Fibroblast of skin of left biceps (primary cell): ENCODE measurements at places on chromosomes 11 and 22.

DNA sequence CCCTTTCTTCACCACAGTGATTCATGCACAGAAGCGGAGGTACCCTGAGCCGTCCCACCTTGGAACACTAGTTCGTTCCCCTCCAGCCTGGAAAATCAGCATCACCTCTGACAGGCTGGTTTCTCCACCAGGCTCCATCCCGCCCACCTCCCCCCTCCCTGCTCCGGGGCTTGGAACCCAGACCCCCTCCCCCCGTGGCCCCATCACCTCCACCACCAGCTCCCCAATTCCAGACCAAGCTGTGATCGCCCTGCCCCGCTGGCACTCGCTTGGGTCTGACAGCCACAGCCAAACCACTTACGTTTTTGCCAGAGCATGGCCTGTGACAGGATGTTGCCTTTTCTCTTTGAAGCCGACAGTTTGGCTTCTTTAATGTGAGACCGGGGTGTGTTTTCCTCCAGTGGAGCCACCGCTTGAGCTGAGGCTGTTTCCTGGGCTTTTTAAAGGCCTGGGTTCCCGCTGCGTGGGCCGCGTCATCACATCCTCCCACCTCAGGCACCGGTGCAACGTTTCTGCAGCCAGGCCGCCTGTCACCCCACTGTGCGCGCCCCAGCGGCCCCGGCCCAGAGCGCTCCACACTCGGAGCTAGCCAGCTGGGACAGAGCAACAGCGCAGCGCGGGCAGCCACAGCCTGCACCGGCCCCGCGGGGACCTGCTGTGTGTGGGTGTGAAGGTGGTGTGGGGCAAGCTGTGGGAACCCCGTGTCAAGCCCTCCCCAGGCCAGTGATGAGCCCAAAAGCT is at the start of gene POU2AF1:
Gene POU2AF1 (minus strand): TSS at position 415 of the 741 bp plus-strand sequence. CDS start 98 bp downstream, at position 317.
- DNase-seq = peak; percentile 12

DNA sequence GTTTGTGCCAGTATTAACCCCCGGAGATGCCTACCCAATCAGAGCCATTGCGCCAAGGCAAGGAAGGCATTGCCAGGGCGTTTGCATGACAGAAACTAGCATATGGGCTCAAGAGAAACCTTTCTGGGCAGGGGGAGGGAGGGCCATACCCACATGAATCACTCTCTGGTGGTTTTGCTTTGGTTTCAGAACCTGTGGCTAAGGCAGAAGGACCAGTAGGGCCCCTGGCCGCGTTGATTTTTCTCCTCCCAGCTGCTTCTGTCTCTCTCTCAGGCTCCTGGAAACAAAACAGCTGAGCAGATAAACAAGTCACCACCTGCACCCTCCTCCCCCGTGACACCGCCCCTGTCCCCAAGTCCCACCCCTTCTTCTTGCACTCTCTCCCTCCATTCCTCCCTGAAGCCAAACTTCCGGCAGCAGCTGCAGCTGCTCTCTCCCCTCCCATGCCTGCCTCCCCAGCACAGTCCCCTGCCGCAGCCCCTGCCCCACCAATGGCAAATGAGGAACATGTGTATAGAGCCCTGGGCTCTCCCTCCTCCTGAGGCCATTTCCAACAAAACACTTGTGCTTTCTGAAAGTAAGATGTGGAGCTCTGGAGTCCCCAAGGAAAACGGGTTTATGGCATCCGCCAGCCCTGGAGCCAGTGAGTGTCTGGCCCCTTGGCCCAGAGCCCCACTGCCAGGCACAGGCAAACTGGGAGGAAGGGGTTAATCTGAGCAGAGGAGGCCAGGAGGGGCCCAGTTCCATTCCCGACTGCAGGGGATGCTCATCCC is 39.0 kb upstream of the ADA2 start:
- no peak for DNase-seq

- peak; percentile 44 for DNase-seq
Measured at GRCh38 chr11:117817368-117818040, 7.0 kb downstream of the FXYD2 start.

DNA sequence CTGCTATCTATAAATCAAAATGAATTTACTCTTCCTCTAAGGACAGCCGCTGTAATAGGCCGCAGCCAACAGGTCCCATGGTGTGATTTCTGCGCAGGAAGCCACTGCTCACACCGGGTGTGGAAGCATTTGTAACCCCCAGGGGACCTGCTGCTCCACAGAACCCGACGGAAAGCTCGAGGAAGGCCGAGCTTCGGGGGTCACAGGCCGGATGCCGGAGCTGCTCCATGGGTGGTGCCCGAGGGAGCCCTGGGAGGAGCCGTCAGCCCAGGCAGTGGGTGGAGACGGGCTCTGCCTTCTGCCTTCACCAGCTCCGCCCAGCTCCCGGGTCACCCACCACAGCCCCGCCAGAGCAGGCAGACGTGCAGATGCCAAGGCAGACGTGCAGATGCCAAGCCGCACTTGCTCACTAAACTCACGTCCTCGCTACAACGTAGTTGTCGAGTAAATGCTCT is 63.5 kb downstream of the BRD1 start:
- DNase-seq = no peak

DNA sequence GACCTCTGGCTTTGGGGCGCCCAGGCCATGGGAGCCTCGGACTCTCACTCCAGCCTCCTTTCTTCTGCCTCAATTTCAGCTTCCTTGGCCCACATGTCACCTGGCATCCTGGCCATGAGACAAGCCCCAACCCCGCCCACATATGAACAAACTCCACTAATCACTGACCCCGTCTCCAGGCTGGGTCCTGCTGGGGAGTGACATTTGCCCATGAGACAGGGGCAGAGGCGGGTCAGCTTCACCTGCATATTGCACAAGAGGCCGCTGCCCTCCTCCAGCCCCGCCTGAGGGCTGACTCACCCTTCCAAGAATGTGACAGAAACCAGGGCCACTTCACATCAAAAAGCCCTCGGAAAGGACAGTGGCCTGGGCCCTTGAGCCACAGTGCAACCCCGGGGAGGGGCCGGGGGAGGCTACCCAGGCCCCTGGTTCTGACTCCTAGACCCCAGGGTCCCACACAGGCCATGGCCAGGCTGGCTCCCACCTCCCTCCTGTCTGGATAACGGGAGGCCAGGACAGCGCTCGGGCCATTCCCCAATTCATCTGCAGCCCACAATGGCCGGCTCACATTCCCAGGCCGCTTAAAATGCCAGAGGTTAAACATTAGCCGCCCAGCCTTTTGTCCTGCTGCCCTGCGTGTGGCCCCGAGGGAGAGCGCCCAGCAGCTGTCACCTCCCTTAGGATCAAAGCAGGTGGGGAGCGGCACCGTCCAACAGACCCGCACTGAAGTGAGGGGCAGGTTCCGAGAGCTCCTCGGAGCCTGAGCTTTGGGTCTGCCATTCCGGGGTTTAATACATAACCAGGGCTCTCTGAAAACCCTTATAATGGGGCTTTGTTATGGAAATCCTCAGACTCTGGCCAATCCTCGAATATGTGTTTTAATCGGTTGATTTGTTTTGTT is 42.3 kb downstream of the TRMU start:
- no peak for DNase-seq

GRCh38 chr11:106854429-106854828 is 163.8 kb downstream of the GUCY1A2 start:
- DNase-seq = no peak

DNA sequence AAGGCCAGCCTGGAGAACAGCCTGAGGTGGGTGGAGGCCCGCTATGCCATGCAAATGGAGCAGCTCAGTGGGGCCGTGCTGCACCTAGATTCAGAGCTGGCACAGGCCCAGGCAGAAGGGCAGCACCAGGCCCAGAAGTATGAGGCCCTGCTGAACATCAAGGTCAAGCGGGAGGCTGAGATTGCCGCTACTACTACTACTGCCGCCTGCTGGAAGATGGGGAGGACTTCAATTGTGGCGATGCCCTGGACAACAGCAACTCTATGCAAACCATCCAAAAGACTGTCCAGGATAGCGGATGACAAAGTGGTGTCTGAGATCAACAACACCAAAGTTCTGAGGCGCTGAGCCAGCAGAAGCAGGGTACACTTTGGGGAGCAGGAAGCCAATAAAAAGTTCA is 3.1 kb upstream of the TMEM218 start:
- no peak for DNase-seq

DNA sequence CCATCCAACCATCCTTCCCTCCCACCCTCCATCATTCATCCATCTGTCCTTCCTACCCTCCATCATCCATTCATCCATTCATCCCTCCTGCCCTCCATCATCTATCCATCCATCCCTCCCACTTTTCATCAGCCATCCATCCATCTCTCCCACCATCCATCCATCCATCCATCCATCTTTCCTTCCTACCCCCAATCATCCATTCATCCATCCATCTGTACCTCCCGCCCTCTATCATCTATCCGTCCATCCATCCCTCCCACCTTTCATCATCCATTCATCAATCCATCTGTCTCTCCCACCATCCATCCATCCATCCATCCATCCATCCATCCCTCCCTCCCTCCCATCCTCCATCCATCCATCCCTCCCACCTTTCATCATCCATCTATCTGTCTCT is 968.8 kb downstream of the BRD1 start:
- no peak for DNase-seq

DNA sequence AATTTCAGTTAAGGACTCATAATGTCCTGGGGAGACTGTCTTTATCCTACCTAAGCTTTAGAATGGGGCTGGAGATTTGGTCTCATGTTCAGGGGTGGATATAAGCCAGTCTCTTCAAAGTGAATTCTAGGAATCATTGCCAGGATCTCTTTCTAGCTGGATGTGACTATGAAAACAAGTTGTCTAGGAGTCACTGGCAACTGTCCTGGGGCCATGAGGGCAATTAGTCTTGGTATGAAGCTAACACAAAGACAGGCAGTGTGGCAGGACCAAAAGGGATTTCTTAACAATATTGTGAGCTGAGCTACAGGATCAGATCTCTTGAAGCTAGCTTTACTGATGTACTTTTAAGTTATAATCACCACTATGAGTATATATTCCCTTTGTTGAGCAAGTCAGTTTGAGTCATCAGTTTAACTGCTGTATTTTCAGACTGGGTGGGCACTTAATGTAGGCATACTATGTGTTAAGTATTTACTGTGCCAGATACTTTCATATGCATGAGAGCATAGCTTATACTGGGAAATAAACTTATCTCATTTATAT is 390.0 kb upstream of the CCDC90B start:
- no peak for DNase-seq

DNA sequence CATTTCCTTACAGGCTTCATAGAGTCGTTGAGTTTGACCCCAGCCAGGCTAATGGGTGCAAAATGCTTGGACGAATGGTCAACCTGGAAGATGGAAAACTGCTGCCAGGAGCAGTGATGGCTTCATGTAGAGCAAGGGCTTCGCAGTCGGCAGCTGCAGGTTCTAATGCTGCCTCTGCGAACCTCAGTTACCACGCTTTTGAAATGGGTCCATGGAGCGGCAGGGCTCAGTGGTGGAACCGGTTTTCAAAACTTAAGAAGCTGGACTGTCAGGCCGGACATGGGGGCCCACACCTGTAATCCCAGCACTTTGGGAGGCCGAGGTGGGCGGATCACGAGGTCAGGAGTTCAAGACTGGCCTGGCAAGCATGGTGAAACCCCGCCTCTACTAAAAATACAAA is 55.9 kb upstream of the PRR5 start:
- DNase-seq = no peak

GRCh38 chr11:73465023-73465675 is 89.0 kb downstream of the RELT start:
- no peak for DNase-seq

DNA sequence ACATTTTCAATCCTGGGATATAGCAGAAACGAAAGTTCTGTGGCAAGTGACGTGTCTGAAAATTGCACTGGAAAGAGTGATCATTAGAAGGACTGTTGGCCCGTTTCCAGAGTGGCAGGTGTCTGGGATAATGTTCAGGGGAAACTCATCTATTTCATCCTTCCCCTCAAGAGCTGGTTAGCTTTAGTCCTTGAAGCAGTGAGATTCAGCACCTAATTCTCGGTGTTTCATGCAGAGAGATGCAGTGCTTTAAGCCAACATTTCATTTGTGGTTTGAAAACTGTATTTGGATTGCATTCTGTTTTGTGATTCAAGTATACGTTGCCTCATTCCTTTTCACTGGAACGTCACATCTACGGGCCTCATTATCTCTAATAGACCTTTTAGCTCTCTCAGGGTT is 205.0 kb upstream of the RAG2 start:
- DNase-seq = no peak

DNA sequence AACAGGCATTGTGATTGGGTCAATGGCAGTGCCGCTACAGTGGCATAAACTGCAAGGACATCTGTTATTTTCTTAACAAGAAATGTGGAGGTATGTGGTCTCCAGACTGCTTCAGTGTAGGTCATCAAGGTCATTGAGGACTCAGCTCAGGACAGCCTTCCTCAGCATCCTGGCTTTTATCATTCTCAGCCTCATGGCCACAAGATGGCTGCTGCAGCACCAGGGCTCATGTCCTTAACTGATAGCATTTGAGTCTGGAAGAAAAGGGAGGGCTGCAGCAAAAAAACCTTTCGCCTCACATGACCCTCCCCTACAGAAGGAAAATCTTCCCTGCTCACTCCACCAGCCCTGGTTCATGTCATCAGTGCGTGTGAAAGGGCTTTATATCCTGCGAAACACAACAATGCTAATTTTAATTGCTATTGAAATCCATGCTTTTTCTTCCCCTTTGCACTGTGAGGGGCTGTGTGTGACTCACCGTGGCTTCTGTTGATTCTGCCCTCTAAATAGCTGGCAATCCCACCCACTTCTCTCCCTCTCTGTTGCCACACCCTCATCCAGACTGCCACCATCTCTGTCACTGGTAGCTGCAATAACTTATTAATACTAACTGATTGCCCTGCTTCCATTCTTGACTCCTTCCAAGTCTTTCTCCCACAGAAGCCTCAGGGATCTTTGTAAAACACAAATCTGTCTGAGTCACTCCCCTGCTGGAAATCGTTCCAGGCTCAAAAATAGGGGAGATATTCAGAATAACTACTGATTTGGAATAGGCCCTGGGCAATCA is 43.8 kb downstream of the CHRDL2 start:
- no peak for DNase-seq

DNA sequence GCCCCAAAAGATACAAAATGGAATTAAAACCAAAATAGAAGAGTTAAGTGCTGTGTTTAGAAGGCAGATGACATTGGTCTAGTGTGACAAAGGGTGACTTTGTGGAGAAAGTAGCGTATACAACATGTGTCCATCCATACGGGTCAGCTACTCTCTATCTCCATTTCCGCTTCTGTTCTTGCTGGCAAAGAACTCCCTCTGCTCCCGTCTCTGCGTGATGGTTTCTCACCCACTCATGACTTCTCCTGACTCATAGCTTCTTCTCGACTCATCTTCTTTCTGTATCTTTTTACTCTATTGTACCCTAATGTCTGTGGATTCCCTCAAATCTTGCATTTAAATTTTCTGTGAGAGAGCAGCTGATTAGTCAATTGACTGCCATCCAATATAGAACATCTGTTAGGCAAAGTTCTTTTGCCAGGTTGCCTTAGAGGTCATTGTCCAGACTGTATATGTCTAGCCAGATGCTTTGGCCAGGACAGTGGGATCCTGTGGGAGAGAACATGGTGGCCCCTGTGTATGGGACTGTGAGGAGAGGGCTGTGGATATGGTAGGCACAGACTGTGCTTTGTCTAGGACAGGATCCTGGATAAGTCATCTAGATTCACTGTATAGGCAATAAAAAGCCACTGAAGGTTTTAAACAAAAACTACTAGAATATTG is 28.4 kb downstream of the MMP13 start:
- DNase-seq = no peak

GRCh38 chr11:70696564-70696963 is 298.2 kb downstream of the CTTN start:
- no peak for DNase-seq

- DNase-seq = no peak
Measured at GRCh38 chr11:107625685-107625989, 34.7 kb downstream of the ELMOD1 start.
